ENCODE measurements at places on chromosomes 1 and 21.

DNA sequence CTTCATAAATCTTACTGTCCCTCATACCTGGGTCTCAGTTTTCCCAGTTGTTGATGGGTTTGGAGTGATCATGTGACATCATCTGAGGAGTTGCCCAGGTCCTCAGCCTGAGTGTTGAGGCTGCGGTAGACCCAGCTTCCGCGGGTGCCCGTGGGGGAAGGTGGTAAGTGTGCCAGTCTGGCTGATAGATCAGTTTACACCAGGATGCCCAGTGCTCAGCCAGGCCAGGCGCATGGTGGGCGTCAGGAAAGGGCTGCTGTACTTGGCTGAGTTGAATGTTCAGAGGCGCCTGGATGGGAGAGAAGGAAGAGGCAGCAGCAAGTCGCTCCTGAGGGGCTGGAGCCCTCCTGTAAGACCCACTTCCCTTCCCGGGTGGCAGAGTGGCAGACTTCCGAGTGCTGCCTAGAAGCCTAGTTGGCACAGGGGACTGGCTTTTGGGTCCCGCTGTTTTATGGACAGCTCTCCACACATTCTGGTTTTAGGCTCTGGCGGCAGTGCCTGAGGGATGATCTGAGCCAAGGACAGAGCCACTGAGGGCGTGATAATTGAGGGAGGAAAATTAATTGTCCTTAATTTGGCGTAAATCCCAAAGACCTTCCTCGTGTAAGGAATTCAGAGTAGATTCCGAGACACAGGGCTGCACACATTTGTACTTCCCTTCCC is 35.8 kb downstream of the PTPRF start:
- no peak for DNase-seq

- no peak for DNase-seq
These were observed 31.9 kb downstream of the CFAP74 start for GRCh38 chr1:1971688-1972087.

DNA sequence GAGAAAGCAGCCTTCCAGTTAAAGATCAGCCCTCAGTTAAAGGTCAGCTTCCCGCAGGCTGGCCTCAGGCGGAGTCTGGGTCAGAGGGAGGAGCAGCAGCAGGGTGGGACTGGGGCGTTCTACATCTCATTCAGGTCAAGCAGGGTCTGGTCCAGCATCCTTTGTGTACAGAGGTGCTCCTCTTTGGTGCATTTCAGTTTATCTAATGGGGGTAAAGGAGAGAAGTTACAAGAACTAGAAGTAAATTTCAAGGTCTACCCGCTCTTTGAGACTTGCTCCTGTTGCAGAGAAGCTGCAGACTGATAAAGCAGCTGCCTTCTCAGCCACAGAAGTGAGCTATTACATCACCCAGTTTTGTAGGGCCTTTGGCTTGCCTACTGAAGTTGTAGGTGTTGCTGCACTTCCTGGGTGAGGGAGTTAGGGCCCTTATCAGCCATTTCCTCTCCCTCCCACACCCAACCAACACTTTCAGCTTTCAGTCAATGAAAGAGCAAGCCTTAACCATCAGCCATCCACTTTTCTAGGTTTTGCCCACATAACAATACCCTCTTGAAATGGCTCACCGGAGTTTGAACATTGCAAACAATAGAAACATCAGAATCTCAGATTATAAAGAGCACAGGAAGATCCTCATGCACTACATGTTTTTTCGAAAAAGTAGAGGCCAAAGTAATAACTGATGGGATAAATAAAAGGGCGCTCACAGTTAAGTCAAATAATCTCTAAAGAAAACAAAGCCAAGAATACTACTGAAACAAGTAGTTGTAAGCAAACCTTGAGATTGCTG is 2.8 kb upstream of the NUP210L start:
- DNase-seq: no peak

DNA sequence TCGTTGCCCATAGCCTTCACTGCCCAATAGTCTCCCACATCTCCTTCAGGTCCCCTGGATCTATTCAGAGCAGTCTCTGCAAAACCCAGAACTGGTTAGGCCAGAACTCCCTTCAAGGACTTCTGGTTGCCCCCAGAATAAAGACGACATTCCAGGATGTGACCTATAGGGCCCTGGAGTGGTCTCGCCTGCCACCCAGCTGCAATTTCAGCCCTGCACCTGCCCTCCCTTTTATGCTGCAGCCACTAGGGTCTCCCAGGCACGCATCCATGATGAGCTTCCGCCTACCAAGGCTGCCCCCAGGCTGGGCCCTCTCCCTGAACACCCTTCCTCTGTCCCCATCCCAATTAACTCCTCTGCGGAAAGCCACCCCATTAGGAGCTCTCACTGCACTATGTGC is 7.2 kb upstream of the TSPEAR start:
- peak; percentile 11 for DNase-seq

DNA sequence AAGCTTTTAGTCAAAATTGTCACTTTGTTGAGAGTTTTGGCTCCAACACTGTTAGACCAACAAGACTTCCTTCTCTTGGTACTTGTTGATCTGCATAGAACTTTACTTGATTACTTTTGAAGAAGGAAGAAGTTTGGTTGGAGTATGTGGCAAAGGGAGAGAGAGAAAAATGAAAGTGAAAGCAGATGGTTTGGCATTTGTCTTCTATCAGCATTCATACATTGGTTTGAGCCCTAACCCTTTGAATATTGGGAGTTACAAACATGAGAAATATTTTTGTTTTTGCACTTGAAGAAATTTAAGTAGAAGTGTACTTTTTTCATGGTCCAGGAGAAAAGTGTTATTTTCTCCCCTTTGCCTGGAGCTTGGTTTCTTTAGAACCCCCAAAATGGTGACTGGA is 169.8 kb downstream of the ADGRL4 start:
- no peak for DNase-seq

DNA sequence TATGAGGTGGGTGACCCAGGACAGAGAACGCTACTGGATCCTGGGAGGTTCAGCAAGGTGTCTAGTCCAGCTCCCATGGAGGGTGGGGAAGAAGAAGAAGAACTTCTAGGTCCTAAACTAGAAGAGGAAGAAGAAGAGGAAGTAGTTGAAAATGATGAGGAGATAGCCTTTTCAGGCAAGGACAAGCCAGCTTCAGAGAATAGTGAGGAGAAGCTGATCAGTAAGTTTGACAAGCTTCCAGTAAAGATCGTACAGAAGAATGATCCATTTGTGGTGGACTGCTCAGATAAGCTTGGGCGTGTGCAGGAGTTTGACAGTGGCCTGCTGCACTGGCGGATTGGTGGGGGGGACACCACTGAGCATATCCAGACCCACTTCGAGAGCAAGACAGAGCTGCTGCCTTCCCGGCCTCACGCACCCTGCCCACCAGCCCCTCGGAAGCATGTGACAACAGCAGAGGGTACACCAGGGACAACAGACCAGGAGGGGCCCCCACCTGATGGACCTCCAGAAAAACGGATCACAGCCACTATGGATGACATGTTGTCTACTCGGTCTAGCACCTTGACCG is 8.6 kb upstream of the PIGV start:
- DNase-seq: no peak

- DNase-seq: no peak
These were observed 5.7 kb upstream of the IVL start for GRCh38 chr1:152902636-152903035.

GRCh38 chr1:40270152-40270834 is 12.3 kb downstream of the ZMPSTE24 start:
- DNase-seq: no peak

- no peak for DNase-seq
These were observed 71.2 kb downstream of the VWA5B1 start for GRCh38 chr1:20361805-20362381.

DNA sequence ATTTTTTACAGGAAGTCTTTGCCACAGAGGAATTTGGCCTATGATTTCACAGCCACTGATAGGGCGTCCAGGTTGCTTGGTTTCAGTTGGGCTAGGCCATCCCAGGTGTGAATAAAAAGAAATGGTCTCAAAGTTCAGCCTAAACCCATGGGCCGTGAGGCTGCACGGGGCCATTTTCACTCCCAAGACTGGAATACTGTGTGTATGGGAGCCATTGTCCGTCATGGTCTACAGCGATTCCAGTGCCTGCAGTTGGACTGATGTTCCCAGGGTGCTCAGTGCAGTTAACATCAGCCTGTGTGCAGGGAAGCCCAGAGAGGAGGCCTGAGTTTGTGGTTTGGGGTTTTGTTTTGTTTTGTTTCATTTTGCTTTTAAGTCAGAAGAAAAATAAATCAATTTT is 133.2 kb downstream of the ADSS2 start:
- DNase-seq: no peak

DNA sequence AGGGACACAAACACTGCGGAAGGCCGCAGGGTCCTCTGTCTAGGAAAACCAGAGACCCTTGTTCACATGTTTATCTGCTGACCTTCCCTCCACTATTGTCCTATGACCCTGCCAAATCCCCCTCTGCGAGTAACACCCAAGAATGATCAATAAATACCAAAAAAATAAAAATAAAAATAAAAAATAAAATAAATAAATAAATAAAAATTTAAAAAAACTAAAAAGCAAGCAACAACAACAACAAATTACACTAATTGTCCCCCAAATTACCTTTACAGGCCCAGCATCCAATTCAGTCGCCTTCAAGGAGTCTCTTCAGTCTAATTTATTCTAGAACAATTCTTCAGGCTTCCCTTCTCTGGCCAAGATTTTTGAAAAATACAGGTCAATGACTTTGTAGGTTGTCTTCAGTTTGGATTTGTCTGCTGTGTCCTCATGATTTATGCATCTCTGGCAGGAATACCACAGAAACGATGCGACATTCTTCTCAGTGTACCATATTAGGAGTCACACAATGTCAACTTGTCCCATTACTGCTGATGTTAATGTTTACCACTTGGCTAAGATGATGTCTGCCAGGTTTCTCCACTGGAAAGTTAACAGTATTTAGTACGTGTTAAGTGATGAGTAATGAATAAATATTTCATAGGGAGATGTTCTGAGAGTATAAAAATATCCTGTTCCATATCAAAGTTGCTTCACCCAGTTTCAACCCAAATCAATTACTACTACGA is 20.3 kb upstream of the BMP8B start:
- no peak for DNase-seq

DNA sequence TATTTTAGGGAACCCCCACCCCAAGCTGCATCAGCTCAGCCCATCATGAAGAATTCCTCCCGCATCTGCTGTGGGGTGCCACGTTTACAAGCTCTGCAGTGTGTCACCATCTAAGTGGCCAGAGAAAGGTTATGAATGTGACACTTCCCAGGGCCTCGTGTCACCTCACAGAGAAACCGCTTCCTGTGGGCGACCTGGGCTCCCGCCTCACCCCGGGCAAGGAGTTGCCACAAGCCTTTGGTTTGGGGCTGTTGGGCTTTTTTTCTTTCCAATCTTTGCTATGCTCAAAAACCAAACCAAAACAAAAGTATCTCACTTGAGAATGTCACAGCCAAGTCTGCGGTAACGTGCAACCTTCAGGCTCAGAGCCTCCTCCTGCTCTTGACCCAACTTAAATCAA is 82.1 kb upstream of the ARHGEF16 start:
- no peak for DNase-seq

- DNase-seq: no peak
These were observed 12.1 kb downstream of the PEAR1 start for GRCh38 chr1:156905651-156906050.

GRCh38 chr21:42105476-42106315 is 34.6 kb downstream of the UMODL1 start:
- DNase-seq: no peak

DNA sequence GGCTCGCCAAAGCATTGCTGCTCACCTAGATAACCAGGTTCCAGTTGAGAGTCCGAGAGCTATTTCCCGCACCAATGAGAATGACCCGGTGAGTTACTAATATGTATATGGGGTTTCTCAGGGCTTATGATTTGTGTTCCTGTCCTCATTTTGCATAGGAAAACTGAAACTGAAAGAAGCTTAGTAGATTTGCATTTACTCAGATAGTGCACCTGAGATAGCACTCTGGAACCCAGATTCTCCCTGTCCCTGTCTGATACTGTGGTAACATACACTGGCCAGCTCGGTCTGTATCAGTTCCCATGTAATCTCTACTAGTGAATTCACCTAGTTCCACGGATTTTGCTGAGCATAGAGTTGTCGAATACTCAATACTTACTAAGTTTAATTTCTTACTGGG is 28.1 kb downstream of the DAP3 start:
- DNase-seq: no peak

All from left hindlimb (tissue), 1 donor.